Stimulated activated CD4-positive, alpha-beta T cell treated with anti-CD3 and anti-CD28 coated beads, Interleukin-4, amount 100 ng/mL, for 1 hour (primary cell): ENCODE measurements at places on chromosomes 6 and 20.
A peak's percentile ranks its signal among the peaks of the same experiment; 100 is the strongest.

DNA sequence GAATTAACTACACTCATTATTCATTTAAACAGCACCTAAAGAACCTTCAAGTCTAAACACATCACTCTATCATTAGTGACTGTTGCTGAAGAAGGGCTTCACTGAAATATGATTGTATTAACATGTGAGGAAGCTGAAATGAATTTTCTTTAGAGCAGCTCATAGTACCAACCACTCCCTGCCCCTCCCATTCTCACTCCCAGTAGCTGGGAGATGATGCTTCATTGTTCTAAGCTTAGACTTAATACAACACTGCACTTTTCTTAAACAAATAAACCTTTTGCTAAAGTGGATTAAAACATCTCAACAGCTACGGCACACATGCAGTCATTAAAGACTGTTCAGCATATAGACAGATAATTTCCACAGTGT, 63.1 kb downstream of the ATXN1 start:
- DNase-seq: no peak

DNA sequence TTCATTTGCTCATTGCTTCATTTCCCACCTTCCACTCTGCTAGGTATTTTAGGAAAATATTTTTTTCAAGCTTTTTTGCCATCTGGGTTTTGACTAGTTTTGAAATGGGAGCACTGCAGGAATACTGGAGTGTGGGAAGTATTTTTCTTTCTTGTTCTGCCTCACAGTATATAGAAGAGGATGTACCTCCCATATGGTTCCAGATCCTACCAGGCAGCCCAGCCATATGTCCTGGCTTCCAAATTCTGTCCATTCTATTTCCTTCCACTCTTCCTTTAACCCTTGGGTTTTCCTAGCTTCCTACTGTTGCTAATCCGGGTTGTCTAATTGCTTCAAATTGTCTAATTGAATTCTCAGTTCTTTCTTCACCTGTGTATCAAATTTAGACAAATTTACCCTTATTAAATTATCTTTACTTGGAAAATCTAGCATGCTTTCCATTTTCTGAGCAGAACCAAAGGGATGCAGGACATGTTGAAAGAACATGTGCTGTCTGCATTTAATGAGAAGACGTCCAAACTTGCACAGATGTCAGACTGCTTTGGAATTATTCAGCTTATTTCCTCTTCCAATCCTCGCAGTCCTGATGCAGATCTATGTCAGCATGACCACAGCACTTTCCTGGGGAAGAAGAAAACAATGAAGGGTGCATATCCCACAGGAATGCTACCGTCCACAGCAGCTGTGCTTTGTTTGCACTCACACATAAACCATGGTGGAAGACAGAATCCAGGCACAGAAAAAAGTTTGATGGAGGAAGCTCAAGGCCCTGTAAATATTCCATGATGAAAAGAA, 1273.9 kb upstream of the MAP3K7 start:
- DNase-seq: no peak

- DNase-seq: no peak
Observed at GRCh38 chr6:118913161-118913560, 19.2 kb downstream of the ASF1A start.

DNA sequence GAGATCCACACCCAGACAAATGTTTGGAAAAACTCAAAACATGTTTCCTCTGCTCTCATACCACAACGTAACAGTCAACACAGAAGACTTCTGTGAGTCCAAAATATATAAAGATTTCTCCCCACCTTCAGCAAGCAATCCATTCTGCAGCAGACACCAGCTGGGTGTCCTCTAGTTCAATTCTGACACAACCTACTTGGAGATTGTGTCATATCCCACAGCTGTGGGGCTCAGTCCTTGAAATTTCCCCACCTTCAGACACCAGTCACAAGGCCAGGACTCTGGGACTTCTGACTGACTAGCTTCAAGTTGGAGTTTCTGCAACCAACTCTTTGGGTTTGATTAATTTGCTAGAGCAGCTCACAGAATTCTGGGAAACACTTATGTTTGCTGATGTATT, 244.8 kb upstream of the CDYL start:
- DNase-seq: no peak

DNA sequence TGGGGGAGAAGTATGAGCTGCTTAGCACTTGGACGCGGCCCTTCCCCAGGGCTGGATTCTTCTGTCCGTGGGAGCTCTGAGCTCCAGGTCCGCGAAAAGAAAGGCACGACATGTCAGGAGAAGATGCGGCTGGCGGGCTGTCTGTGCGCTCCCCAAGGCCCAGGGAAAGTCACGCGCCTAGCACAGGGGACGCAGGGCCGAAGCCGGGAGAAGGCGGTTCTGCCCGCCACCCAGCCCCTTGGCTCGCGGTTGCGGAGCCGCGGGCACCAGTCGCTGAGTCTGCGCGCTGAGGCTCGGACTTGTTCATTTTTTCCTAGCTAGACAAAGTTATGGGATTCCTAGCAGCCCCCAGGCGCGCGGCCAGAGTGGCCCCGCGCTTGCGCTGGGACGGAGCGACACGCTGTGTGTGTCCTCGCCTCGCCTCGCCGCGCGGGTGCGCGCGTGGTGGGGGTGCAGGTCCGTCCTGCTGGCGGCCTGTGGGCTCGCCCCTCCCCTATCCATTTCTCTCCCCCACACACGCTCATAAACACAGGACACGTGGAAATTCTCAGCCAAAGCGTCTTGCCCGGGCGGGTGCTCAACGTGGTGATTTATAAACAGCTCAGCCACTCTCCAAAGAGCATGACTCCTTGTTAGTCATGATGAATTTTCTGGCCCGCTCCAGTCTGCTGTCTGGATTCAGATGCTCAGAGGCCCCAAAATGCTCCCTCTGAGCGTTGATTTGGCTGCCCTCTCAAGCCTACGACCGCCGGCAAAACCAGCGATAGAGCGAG, 1.9 kb upstream of the POU3F2 start:
- no peak for DNase-seq

GRCh38 chr6:43970913-43971775, 156.1 kb downstream of the MRPL14 start:
- no peak for DNase-seq

DNA sequence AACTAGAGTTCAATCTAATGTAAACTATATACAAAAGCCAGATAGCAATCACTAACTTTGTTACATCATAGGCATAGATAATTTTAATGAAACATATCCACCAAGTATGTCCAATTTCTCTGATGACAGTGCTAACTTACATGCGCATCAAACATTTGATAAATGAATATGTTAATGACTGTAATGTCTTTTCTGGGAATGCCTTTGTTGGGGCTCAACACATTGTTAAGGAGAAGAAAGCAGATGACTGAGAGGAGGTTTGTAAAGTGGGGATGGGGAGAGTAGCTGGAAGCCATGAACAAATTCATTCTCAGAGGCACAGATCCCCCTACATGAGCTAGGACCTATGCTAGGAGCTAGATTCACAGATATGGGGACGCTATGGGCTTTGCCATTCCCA, 950.0 kb downstream of the KIF16B start:
- no peak for DNase-seq

GRCh38 chr6:39685938-39686337, 39.3 kb downstream of the KIF6 start:
- DNase-seq: no peak

DNA sequence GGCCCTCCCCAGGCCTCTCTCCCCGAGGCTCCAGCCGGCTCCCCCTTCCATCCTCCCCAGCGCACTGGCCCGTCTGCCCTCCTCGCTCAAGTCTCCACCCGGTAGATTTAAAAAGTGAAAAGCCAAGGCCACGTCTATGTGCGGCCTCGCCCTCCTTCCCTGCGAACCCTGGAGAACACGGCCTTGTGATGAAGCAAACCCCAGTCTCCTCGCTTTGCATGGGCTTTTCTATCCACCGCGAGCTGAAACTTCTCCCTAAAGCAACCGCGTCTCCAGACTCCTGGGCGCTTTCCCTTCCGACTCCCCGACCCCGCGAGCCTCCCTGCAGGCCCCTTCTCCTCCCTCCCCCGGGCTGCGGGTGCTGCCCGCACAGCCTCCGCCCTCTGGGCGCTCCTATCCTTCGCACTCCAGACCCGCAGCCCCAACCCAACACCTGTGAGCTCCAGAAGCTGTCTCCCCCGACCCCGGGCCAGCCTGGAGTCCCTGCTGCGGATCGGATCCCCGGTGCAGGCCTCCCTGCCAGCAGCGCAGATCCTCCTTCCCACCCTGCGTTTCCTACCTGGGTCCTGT, 265.2 kb upstream of the QKI start:
- no peak for DNase-seq

DNA sequence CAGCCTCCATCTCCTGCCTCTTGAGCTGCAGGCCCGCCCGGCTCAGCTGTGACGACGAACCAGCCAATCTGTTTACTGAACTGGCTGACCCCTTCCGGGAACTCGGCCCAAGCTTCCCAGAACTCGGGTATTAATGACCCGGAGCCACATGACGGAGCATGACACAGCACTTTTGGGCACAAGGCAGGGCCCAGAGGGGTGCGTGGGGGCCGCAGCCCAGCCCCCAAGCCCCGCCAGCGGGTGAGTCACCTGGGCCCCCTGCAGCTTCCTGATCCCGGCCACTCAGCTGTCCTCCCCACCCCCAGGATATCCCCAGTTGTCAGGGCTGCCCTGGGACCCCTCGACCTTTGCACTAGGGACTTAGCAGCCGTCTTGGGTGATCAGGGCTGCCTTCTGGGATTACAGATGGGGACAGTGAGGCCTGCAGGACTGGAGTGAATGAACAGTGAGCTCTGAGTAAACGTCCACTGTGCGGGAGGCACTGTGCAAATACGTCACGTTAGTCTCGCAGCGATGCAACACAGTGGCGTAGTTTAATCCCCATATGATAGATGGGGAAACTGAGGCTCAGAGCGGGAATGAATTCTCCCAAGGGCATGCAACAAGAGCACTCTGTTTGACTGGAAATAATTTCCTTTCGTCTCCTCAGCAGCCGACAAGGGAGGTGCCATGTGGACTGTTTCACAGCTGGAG, 102.1 kb downstream of the CEBPB start:
- DNase-seq: peak; percentile 24

DNA sequence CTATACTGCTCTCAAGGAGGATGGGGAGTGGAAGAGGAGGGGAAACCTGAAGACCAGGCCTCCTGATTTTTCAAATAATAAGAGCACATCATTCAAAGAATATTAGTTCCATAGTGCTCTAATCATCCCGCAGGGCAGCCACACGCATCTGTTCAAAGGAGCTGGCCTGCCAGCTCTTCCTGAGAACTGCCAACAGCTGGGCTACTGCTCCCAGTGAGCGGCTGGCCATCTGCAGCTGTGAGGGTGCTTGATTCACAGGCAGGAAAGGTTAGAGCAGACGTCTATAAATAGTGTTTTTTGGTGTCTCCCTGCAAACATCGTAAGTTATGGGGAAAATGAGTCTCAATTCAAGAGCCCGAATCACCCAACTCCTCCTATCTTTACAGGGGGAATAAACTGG, 17.3 kb downstream of the NSFL1C start:
- DNase-seq: no peak

DNA sequence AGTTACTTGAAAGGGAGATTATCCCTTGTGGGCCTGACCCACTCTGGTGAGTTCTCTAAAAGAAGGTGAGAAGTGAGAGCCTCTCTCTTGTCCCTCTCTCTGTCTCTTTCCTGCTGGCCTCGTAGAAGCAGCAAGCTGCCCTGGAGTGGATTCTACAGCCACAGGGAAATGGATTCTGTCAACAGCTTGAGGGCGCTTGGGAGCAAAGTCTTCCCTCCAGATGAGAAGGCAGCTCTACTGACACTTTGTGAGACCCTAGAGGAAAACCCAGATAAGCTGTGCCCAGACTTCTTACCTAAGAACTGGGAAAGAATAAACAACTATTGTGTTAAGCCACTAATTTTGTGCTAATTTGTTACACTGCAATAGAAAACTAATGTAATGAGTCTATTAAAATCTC, 39.9 kb downstream of the ANKRD60 start:
- DNase-seq: no peak

DNA sequence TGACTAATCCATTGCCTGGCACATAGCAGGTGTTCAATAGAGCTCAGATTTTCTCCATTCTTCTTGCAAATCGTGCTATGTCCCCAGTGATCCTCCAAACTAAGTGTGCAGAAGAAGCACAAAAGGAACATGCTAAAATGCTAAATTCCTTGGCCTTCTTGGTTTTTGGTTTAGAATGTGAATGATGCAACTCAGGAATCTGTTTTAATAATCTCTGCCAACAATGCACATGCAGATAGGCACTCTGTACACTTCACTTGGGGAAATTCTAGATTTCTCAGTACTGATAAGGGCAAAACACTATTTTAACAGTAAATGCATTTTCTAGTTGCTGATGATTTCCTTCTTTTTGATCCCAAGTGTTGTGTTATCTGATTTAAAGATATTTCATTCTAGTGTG, 35.2 kb downstream of the SLC22A1 start:
- DNase-seq: no peak

DNA sequence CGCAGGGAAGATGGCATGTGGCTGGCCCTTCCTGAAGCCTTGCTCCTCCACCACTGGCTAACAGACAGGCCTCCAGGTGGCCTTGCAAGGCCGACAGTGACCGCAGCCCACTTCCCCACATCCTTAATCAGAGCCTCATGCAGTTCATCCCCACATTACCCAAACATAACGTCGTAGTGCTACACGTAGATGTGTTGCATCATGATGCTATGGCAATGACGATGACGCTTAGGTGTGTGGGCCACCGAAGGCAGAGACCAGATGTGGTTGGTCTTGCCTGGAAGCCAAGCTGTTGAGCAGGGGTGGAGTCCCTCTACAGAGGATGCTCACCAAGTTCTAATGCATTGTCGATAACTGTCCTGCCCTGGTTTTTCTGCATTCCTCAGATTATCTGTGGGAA, 5.6 kb downstream of the CD93 start:
- DNase-seq: no peak

- peak; percentile 43 for DNase-seq
Observed at GRCh38 chr20:32484225-32484957, 100.7 kb downstream of the NOL4L start.

- no peak for DNase-seq
Observed at GRCh38 chr6:147507162-147508041, 1.1 kb upstream of the SAMD5 start.

DNA sequence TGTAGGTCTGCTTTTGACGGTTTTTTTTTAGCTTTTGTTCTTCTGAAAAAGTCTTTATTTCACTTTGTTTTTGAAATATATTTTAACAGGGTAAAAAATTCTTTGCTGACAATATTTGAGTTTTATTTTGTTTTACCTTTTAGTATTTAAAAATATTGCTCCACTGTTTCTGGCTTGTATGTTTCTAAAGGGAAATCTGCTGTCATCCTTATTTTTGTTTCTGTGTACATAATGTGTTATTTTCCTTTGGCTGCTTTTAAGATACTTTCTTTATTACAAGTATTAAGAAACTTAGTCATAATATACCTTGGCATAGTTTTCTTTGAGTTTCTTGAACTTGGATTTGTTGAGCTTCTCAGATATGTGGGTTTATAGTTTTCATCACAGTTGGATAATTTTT, 88.6 kb upstream of the SPACA1 start:
- no peak for DNase-seq

DNA sequence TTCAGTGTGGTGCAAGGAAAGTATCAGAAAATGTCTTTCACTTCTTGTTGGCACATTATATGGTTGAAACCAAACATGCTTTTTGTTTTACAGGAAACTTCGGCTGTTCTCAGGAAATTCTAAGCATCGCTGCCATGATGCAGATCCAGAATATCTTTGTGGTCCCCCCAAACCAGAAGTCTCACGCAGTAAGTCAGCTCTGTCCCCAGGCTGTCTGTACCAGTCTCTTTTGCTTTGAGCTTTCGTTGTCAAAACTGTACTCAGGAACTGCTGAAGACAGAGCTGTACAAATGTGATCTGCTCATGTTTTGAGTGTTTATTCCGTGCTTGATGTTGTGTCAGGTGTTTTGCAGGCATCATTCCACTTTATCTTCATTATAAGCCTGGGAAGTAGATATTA, 59.6 kb downstream of the DHX35 start:
- DNase-seq: no peak
